ENCODE measurements at places on chromosomes 11 and 22.

- DNase-seq: no peak
Measured at GRCh38 chr11:82986446-82986845, 84.9 kb downstream of the DDIAS start.

GRCh38 chr11:103055221-103055890 lies 36.6 kb downstream of the DCUN1D5 start:
- DNase-seq: peak; percentile 51

DNA sequence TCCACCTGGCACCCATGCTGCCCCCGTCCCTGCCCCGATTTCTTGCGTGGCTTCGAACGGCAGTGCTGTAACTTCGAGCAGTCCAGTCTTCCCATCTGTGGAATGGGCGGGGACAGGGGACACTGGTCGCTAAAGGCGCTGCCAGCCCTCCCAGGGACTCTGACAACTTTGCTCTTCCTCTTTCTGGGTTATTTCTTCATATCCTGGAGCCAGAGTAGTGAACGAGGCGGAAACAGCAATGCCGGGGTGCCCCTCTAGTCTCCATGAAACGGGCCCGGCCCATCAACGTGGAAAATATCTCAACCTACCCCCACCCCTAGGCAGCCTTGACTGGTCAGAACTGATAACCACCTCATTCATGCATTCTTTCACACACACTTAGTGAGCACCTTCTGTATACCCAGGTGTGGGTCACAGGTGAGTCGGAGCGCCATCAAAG lies 42.8 kb downstream of the TRIOBP start:
- DNase-seq: peak; percentile 22

DNA sequence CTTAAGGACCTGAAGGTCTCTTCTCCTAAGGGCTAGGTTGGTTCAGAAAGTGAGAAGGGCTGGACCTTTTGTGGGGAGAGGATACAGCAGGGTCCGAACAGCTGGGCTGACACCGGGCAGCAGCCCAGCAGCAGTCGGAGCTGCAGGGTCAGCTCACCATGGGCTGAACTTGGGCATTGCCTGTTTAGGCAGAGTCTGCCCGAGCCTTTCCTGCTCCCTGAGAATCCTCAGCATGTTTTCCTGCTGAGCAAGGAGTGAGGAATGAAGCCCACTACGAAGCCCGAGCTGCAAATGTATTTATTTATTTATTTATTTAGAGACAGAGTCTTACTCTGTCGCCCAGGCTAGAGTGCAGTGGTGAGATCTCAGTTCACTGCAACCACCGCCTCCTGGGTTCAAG lies 83.9 kb downstream of the PTPRJ start:
- no peak for DNase-seq

DNA sequence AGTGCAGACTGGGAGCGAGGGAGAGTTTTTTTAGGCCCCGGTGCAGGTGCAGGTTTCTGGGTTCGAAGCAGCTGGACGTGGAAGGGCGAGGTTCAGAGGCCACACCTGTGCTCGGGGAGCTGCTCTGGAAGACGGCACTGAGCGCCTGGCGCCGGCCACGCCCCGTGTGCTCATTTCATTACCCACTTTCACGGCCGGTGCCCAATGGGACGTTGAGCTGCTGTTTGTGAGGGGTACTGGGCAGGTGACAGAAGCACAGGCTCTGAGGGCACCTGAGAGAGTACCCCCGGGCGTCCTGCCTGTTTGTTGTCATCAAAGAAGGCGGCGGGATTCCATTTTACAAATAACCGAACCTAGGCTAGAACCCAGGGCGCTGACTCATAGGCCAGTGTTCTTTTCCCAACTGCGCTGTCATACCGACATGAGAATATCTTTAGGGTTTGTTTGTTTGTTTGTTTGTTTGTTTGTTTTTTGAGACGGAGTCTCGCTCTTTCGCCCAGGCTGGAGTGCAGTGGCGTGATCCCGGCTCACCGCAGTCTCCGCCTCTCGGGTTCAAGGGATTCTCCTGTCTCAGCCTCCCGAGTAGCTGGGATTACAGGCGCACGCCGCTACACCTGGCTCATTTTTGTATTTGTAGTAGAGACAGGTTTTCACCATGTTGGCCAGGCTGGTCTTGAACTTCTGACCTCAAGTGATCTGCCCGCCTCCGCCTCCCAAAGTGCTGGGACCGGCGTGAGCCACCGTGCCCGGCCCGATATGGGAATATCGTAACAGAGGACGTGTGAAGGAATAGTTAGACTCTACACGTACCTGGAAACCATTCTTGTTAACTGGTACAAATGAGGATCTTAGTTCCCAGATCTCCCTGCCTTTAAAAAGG lies 16.6 kb upstream of the SPTBN2 start:
- DNase-seq: peak; percentile 34

DNA sequence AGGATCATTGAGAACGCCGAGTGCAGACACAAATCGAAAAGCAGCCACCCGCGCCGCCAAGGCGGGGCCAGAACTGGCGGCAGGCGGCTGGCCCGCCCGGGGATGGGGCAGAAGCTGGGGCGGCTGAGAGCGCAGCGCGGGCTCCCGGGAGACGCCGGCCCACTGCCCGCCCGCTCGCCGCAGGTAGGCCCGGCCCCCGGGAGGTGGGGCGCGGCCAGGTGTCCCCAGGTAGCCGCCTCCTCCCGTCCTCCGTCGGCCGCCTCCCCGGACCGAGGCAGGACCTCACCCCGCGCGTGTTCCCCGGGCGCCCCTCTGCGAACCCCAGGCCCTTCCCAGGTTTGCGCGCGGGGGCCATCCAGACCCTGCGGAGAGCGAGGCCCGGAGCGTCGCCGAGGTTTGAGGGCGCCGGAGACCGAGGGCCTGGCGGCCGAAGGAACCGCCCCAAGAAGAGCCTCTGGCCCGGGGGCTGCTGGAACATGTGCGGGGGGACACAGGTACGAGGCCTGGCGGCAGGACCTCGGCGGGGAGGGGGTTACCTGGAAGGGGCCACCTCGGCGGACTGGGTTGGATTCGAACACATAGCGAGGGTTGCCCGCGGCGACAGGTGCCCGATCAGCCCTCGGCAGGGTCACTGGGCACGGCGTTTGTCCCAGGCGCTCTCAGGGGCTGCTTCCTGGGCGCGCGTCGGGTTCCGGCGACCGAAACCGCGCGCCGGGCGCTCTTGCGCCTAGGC lies at the start of gene PRRG4:
Gene PRRG4, plus strand, starts transcription at position 248 of the 733 bp plus-strand sequence. CDS start 603 bp downstream, outside the sequence.
- peak; percentile 19 for DNase-seq

- DNase-seq: no peak
Measured at GRCh38 chr11:123628936-123629683, 25.3 kb downstream of the SCN3B start.

GRCh38 chr22:43830931-43831560 lies 18.9 kb upstream of the EFCAB6 start:
- no peak for DNase-seq

DNA sequence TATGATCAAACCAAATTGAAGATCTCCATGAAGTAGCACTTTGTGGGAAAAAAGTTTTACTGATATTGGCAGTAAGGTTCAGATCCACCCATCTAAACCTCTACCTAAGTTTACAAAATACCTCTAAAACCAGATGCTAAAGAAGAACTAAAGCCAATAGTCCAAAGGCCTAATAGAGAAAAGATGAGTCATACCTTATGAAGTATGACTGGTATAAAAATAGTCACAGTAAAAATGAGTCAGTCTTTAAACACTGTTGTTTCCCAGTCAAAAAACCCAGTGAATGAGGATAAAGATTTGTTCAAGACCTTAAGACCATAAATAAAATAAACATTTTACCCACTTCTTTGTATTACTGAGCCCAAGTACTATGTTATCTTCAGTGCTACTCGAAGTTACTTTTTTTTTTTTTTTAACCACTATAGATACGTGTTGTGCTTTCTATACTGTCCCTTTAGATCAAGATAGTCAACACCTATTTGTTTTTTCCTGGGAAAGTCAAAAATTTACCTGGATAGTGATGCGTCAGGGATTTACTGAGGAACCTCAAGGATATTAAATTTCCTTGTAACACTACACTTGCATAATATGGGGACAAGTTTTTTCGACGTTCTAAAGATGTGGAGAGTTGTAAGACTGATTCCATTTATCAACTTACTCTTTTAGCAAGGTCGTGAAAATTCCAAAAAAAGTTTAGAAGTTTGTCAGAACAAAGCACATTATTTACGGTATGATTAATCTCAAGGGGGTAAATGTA lies 87.3 kb downstream of the CCDC73 start:
- no peak for DNase-seq

DNA sequence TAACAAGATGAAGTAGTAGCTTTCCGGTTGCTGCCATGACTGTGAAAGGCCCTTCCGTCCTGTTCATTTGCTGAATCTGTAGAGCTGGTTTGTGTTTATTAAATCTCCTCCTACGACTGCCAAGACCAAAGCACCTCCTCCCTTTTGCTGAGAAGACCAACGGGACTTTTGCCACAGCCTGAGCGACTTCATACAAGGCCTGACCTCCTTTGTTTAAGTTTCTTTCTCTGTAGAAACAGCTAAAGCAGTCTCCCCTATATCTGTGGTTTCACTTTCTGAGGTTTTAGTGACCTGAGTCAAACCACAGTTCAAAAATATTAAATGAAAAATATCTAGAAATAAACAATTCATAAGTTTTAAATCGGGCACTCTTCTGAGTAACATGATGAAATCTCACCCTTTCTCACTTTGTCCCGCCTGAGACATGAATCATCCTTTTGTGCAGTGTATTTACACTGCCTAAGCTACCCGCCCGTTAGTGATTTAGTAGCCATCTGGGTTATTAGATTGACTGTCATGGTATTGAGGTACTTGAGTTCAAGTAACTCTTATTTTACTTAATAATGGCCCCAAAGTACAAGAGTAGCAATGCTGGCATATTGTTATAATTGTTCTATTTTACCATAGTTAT lies 119.1 kb upstream of the LRRC4C start:
- DNase-seq: no peak

DNA sequence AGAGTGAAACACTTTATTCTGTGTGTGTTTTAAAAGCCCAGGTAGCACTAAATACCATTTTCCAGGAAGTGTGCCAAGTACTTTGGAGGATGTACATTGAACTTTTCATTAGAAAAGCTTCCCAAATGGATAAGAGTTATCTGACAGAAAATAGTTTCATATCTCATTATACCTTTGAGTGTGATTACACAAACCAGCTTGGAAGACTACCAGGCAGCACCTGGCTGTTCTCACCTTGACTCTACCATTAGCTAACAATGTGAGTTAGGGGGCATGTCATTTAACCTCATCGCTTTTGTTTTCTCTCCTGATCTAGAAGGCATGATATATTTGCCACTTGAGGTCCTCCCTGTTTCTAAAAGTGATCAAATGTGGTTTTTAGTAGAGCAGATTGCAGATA lies 50.2 kb downstream of the GRM5 start:
- no peak for DNase-seq

DNA sequence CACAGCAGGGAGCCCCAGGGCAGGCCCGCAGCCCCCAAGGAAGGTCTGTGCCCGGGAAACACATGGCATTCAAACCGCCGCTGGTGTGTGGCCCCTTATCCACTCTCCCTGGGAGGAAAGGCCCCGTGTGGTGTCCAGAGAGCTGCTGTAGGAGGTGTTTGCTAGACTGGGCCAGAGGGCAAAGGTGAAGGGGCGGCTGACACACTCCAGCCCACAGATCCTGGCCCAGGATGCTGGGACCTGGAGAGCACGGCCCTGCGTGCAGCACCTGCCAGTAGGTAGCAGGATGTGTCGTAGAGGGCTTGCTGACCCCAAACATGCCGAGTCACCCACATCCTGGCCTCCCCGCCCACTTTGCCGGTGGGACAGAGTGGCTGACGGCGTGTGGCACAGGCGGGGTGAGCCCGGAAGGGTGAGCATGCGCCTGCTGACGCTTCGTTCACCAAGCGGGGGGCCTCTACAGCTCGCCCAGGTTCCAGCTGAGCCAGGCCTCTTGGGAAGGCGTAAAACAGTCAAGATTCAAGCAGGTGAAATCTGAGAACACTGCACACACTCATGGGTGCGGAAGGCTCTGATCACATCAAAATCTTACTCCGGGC lies 11.0 kb downstream of the OSBPL5 start:
- DNase-seq: no peak

DNA sequence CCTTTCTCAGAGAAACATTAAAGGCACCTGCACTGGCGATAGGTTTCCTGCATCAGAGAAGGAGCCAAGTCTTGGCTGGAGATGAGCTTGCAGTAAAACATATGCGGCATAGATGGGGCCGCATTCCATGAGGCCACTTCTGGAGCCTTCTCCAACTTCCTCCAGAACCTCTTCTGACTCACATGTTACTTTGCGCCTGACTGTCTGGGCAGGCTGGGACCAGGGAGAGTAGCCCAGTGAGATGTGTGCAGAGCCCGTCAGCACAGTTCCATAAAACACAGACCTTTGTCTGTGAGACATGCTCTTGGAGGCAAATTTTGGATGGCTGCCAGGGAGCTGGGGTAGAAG lies 55.4 kb upstream of the BID start:
- DNase-seq: no peak

GRCh38 chr11:47565340-47566148 lies at the start of gene PTPMT1:
Gene PTPMT1, plus strand, starts transcription at chr11:47565599. Its CDS starts 24 bp downstream, at chr11:47565623.
- peak; percentile 71 for DNase-seq

DNA sequence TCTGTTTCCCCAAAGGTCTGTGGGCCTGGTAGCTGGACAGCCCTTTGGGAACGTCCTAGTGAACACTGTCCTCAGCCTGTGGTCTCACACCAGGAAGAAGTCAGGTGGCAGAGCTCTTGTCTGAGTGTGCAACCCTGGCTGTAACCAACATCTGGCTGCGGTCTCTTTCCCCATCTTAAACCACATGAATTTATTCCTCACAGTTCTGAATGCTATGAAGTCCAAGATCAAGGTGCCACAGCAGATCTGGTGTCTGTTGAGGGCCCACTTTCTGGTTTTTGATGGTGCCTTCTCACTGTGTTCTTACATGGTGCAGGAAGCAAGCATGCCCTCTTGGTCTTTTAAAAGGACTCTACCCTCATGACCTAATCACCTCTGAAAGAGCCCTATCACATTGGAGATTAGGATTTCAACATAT lies 2.7 kb downstream of the UPB1 start:
- DNase-seq: no peak

DNA sequence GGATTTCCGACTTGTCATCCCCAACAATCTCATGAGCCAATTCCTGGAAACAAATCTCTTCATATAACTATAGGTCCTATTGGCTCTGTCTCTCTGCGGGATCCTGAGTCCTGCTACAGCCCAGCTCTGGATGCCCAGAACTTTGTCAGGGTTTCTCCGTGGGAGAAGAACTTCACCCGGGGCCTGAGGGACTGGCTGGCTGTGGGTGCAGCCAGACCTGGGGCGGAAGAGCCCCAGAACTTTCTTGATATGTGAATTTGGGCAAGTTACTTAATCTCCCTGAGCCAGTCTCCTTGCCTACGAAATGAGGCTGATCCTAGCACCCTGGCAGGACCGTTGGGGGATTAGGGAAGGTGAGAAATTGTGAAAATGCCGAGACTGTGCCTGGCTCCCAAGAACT lies 6.6 kb upstream of the TRIM29 start:
- no peak for DNase-seq

- DNase-seq: no peak
Measured at GRCh38 chr11:95659088-95659487, 130.5 kb downstream of the FAM76B start.

- DNase-seq: no peak
Measured at GRCh38 chr22:43176090-43176489, 10.8 kb downstream of the TTLL12 start.

DNA sequence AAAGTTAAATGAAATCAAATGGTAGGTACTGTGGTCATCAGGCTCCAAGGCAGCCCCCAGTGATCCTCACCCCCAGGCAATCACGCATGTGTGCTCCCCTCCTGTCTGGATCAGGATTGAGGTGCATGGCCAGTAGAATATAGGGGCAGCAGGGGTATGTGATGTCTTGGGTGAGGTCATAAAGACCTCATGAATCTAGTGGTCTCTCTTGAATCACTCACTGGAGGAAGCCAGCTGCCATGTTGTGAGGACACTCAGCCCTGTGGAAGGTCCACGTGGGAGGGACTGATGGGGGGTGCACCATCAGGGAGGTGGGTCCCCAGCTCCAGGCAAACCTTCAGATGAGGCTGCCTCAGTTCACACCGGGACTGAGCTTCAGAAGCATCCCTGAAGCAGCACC lies 6.8 kb upstream of the IL17REL start:
- DNase-seq: no peak
